ENCODE measurements at places on chromosomes 12 and 14.

DNA sequence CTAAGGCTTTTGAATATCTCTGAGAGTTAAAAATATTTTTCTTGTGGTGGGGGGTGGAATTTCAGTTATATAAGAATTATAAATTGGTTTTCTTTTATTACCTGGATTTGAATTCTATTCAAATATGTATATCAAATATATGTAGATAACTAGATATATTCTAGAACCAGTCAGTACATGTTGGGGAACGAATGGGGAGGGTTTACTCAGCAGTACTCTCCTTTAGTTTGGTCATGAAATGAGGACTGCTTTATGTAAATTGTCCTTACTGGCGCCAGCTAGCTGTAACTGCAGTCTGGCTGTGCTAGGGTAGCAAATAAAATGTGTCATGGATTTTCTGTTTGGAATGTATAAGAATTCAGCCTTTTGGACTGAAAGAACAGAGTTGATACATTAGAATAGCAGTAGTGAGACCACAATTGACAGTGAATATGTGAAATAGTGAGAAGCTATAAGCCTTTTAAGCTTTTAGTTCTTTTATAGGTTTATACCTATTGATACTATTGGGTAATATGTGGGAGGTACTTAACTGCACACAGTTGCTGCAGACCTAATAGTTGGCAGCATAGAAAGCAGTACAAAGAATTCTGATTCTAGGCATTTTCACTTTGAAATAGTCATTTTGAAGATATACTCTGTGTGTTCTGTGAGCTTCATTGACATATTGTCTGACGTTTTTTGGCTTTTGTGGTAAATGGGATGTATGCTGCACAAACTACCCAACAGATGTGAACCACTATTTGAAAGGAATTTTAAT is 29.0 kb downstream of the ATF7IP start:
- H3K4me1 ChIP-seq: peaks cover 5% of the 10 kb centered on the region
- no peak for DNase-seq
- H3K4me3 ChIP-seq: no peak overlapping the region
- no peak overlapping the region for H3K27ac ChIP-seq
- no peaks in the 10 kb centered on the region for H3K27me3 ChIP-seq

DNA sequence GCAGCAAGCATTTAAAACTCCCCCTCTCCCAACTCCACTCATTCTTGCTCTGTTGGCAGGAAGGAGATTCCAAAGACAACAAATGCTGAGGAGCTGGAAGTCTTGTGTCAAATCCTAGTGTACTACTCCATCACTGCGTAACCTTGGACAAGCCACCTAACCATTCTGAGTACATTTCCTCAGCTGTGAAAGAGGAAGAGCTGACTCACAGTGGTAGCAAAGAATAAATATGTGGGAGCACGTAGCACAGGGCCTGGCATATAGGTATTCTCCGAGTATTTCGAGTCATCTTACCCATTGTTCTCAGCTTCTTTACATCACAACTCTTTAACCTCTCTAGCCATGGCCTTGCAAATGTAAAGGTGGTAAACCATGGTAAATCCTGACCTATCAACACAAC is 28.7 kb downstream of the EGLN3 start:
- H3K4me3 ChIP-seq: no peak overlapping the region
- no peak overlapping the region for H3K27ac ChIP-seq
- H3K36me3 ChIP-seq: peaks cover 26% of the 10 kb centered on the region
- H3K4me1 ChIP-seq: peaks cover 9% of the 10 kb centered on the region
- no peak for DNase-seq

- H3K27ac ChIP-seq: no peak overlapping the region
- H3K4me1 ChIP-seq: no peaks in the 10 kb centered on the region
- H3K36me3 ChIP-seq: no peaks in the 10 kb centered on the region
- no peak overlapping the region for H3K4me3 ChIP-seq
- DNase-seq: no peak
Measured at GRCh38 chr12:120662879-120663278, 22.5 kb downstream of the CABP1 start.

DNA sequence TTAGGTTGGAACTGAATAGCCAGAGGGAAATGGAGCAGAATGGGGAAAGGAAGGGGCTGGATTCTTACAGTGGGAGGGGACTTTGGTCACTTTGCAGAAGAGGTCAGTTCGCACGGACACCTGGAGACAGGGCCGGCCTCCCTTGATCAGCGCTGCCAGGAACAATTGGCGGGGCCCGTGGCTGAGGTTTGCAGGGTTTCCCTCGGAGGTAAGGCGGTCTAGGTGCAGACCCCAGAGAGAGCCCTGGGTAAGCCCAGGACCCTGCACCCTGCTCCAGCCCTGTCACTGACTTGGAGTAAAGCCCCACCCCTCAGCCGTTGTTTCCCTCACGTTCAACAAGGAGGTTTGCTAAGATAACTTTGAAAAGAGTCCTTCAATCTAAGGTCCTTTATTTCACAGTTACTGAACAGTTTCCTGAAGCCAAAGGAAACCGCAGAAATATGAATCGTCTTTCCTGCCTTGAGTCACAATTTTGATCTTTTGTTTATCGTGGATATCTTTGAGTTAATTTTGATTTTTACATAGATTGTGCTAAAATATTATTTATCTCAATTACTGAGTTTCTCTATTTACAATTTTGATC is 231.4 kb upstream of the RTL1 start:
- no peak overlapping the region for H3K4me3 ChIP-seq
- no peaks in the 10 kb centered on the region for H3K36me3 ChIP-seq
- no peak for DNase-seq
- H3K27ac ChIP-seq: no peak overlapping the region
- no peaks in the 10 kb centered on the region for H3K4me1 ChIP-seq

GRCh38 chr14:45757655-45758054 is 504.7 kb upstream of the MIS18BP1 start:
- peaks cover 2% of the 10 kb centered on the region for H3K36me3 ChIP-seq
- DNase-seq: no peak
- no peaks in the 10 kb centered on the region for H3K4me1 ChIP-seq
- no peak overlapping the region for H3K27ac ChIP-seq

- peaks cover 11% of the 10 kb centered on the region for H3K36me3 ChIP-seq
- H3K4me3 ChIP-seq: no peak overlapping the region
- H3K4me1 ChIP-seq: no peaks in the 10 kb centered on the region
- DNase-seq: peak; percentile 48
Measured at GRCh38 chr14:99982537-99983250, 82.5 kb upstream of the EVL start.

- no peaks in the 10 kb centered on the region for H3K36me3 ChIP-seq
- no peaks in the 10 kb centered on the region for H3K4me1 ChIP-seq
- DNase-seq: no peak
- no peak overlapping the region for H3K27ac ChIP-seq
Measured at GRCh38 chr12:116302166-116303058, 24.9 kb upstream of the MED13L start.
